ENCODE measurements at places on chromosomes 11 and 22.

GRCh38 chr11:79671401-79671800, 230.6 kb upstream of the TENM4 start:
- DNase-seq: no peak
- no peaks in the 10 kb centered on the region for H3K27me3 ChIP-seq
- no peaks in the 10 kb centered on the region for H3K4me1 ChIP-seq
- no peaks in the 10 kb centered on the region for H3K36me3 ChIP-seq

- H3K27ac ChIP-seq: no peak overlapping the region
- peaks cover 2% of the 10 kb centered on the region for H3K36me3 ChIP-seq
- DNase-seq: no peak
- peaks cover 67% of the 10 kb centered on the region for H3K4me1 ChIP-seq
Measured at GRCh38 chr22:19113429-19113828, 8.8 kb downstream of the DGCR2 start.

- H3K4me3 ChIP-seq: no peak overlapping the region
- H3K4me1 ChIP-seq: no peaks in the 10 kb centered on the region
Measured at GRCh38 chr11:69860796-69861445, 41.7 kb upstream of the FGF3 start.

DNA sequence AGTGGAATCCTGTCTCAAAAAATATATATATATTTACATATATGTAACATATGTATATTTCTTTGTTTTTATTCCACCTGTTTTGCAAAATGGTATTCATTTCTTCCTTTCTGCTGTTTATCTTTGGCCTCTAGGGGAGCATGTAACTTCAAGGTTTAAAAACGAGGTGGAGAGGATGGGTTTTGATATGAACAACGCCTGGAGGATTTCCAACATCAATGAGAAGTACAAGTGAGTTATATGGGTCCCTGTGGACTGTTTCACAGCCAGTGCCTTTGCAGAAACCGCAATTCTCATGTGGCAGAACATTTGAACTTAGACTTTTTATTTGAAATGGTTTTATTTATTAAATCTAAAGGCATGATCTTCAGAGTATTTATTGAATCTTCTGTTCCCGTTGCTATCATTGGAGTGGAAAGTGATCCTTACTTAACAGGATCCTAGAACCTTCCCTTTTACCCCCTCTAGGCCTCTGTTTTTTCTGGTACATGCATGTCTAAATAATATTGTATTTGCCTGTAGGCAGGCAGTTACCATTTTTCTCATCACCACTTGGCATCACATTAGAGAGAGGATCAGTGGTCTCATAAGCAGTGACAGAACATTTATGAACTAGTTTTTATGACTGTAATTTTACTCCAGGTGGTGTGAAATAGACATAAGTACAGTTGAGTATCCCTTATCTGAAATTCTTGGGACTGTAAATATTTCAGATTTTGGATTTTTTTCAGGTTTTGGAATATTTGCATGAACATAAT, 81.5 kb upstream of the HORMAD2 start:
- H3K36me3 ChIP-seq: peaks cover 19% of the 10 kb centered on the region
- DNase-seq: no peak
- no peak overlapping the region for H3K4me3 ChIP-seq
- peaks cover 24% of the 10 kb centered on the region for H3K4me1 ChIP-seq

DNA sequence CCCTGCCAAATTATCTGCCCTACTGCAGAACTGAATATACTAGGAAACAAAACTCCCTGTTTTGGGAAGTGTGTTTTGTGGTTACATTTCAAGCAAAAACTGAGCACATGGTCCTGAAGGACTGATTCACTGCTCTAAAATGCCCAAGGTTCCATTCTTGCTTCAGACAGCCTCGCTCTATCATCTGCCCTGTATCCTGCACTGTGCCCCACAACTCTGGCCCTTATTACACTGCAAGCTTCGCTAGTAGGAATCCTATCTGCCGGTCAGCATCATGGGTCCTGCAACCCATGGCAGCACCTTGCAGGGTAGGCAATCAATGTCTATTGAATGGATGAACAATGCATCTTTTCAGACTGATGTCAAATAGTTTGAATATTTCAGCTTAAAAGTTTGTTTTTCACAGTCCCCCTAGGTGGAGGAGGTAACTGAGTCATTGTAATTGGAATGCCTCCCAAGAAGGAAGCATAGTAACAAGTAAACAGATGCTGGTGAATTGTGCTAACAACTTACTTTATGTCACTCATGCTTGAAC, 21.3 kb downstream of the LAYN start:
- H3K4me3 ChIP-seq: no peak overlapping the region
- H3K27me3 ChIP-seq: no peaks in the 10 kb centered on the region
- H3K36me3 ChIP-seq: no peaks in the 10 kb centered on the region
- H3K27ac ChIP-seq: no peak overlapping the region

GRCh38 chr11:11291041-11292015, 61.7 kb downstream of the CSNK2A3 start:
- H3K27me3 ChIP-seq: no peaks in the 10 kb centered on the region
- H3K36me3 ChIP-seq: no peaks in the 10 kb centered on the region
- H3K4me1 ChIP-seq: no peaks in the 10 kb centered on the region
- H3K27ac ChIP-seq: no peak overlapping the region
- no peak for DNase-seq

GRCh38 chr22:49361164-49361563, 466.5 kb downstream of the BRD1 start:
- no peaks in the 10 kb centered on the region for H3K4me1 ChIP-seq
- H3K36me3 ChIP-seq: no peaks in the 10 kb centered on the region
- no peak for DNase-seq
- no peak overlapping the region for H3K27ac ChIP-seq

- no peaks in the 10 kb centered on the region for H3K27me3 ChIP-seq
- no peaks in the 10 kb centered on the region for H3K4me1 ChIP-seq
- H3K27ac ChIP-seq: no peak overlapping the region
- DNase-seq: no peak
- no peak overlapping the region for H3K4me3 ChIP-seq
Measured at GRCh38 chr11:116605543-116606459, 167.0 kb downstream of the BUD13 start.

DNA sequence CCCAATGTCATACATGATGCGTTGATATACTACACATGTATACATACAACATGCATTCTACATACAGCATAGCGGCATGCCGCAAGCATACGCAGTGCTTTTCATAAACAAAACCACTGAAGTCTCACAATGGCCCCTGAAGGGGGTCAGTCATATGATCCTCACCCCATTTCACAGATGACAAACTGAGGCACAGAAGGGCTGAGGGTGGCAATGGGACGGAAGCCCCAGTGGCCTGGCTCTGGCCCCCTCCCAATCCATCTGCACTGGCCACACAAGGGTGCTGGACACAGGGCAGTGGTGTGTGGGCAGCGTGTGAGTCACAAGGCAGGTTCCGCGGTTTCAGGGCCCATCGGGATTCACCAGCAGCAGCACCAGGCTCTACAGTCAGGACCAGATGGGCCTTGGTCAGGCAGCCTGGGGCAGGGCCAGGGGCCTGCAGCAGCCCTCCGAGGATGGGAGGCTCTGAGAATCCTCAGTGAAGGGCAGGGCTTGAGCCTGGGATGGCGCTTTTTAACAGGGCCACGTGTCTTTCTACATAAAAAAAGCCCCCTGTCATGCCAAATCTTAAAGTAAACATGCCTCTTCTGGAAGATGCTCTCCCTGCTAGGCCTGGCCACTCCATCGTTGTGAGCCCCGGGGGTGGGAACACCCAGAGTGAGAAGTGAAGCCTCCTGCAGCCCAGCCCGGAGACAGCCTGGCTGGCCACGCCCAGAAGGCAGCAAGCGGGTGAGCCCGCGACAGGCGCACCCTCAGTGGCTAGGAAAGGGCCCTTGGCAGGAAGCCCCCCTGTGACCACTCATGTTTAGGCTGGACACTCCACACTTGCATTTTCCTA, 206.5 kb downstream of the CTTN start:
- H3K36me3 ChIP-seq: no peaks in the 10 kb centered on the region
- H3K4me1 ChIP-seq: no peaks in the 10 kb centered on the region
- H3K27me3 ChIP-seq: peaks cover 9% of the 10 kb centered on the region
- H3K27ac ChIP-seq: no peak overlapping the region

DNA sequence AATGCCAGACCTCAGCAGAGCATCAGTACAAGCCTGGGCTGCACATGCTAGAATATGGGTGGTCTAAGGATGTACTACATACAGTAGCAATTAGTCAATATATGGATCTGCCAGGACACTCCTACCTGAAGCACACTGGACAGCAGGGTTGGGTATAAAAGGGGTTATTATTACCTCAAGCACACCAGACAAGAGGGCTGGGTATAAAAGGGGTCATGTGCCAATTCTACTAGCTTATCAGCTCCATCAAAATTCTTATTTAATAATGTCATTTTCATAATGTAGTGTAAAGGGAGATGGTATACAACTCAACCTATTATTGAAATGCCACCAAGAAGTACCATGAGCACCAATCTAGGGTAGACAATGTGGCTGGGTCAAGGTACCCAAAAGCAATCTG, 44.7 kb upstream of the PRODH start:
- peaks cover 1% of the 10 kb centered on the region for H3K27me3 ChIP-seq
- no peak overlapping the region for H3K4me3 ChIP-seq
- H3K27ac ChIP-seq: no peak overlapping the region
- H3K36me3 ChIP-seq: no peaks in the 10 kb centered on the region
- no peaks in the 10 kb centered on the region for H3K4me1 ChIP-seq
- DNase-seq: no peak

- no peak overlapping the region for H3K27ac ChIP-seq
- H3K4me3 ChIP-seq: no peak overlapping the region
- no peak for DNase-seq
- peaks cover 6% of the 10 kb centered on the region for H3K4me1 ChIP-seq
- no peaks in the 10 kb centered on the region for H3K36me3 ChIP-seq
- peaks cover 4% of the 10 kb centered on the region for H3K27me3 ChIP-seq
Measured at GRCh38 chr11:73345481-73346160, 30.6 kb upstream of the RELT start.

DNA sequence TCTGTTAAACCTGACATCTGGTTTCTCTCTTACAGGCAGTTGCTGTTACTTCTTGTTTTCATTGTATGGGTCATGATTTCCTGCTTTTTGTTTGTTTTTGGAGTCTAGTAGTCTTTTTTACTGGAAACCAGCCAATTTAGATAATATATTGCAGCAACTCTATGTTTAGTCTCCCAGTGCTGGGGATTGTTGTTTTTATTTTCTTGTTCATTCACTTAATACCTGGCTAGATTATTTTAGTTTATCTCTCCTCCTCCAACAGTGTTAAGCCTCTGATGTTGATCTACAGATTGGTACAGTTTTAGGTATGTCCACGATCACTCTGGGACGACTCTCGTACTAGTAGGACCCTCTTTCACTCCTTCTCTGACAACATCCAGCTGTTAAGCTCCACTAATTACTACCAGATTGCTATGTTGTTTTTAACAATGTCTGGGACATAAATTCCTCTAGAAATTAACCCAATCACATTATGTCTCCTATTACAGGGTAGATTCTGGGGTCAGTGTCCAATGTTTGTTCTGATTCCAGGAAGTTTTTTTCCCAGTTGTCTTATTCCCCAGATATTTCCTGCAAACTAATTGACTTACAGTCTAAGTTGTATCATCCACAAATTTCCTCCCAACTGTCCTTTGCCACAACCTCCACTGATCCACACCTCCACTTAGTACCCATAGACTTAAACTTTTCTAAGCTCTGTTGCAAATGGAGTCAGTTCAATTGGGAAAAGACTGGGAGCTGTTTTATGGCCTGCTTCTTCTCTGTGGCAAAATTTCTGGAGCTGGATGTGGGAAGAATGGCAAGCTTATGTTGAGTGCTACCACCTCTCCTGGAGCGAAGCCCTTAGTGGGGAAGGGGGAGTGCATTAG, 1280.6 kb upstream of the CNTN5 start:
- H3K27ac ChIP-seq: no peak overlapping the region
- no peaks in the 10 kb centered on the region for H3K27me3 ChIP-seq
- no peak for DNase-seq
- no peak overlapping the region for H3K4me3 ChIP-seq
- H3K4me1 ChIP-seq: no peaks in the 10 kb centered on the region
- H3K36me3 ChIP-seq: no peaks in the 10 kb centered on the region

GRCh38 chr11:111986589-111986988, 38.6 kb upstream of the DLAT start:
- DNase-seq: no peak
- H3K27me3 ChIP-seq: no peaks in the 10 kb centered on the region
- H3K27ac ChIP-seq: no peak overlapping the region

DNA sequence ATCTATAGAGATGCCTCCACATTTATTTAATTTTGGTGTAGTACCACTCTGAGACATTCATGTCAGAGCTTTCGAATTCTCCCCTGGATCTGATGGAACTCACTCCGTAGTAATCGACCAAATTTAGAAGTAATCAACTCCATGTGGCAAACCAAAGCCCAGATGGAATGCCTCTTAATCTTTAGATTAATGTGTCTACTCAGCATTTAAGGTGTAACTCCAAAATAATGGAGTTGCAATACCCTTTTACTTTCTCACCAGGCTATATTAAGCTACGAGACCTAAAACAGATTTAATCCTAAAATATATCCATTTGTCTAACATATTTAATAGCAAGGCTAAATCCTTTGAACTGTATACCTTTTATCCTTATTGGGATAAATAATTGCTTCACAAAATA, 473.3 kb downstream of the CNTN5 start:
- peaks cover 1% of the 10 kb centered on the region for H3K27me3 ChIP-seq
- no peak for DNase-seq
- H3K27ac ChIP-seq: no peak overlapping the region
- no peaks in the 10 kb centered on the region for H3K4me1 ChIP-seq

DNA sequence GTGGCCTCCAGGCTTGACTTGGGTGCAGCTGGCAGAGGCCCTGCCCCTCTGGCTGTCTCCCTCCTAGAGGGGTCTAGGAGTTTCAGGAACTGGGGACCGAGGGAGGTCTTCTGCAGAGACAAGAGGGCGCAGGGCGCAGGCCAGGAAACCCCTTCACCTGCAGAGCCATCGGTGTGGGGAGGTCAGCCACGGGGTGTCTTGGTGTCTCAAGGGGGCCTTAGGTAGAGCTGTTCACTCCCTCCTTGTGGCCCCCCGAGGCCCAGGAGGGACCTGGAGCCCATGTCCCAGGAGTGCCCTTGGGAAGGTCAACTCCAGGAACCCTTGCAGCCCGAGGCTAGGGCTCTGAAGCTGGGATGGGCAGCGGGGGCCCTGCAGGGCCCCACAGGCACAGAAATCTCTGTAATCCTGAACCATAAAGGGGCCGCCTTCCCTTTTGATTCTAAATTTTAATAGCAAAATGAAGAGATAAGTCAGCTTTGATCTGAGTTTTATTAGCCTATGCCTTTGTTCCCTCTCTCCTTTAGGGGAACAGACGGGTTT, 31.4 kb upstream of the TH start:
- H3K4me3 ChIP-seq: no peak overlapping the region
- H3K36me3 ChIP-seq: no peaks in the 10 kb centered on the region
- H3K27me3 ChIP-seq: peaks cover 2% of the 10 kb centered on the region
- DNase-seq: no peak
- H3K4me1 ChIP-seq: no peaks in the 10 kb centered on the region
- no peak overlapping the region for H3K27ac ChIP-seq

DNA sequence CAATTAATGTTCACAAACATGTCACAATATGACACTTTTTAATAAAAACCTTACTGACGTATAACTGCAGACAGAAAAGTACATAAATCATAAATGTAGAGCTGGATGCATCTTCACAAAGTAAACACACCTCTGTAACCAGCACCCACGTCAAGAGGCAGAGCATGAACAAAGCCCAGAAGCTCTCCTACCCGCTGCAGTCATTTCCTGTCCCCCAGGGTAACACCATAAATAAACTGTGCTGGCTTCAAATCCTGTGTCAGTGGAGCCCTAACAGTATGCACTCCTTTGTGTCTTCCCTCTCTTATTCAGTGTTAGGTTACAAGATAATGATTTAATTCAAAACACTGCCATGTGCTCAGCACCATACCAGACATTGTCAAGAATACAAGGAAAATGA, 5.7 kb downstream of the SYT13 start:
- H3K36me3 ChIP-seq: no peaks in the 10 kb centered on the region
- no peak overlapping the region for H3K4me3 ChIP-seq
- peaks cover 23% of the 10 kb centered on the region for H3K27me3 ChIP-seq
- DNase-seq: no peak

All from activated T-helper 1 cell treated with anti-CD3 and anti-CD28 coated beads, Interleukin-12 subunit alpha, Interleukin-12 subunit beta, Interleukin-2, Interleukin-4 antibody, amounts not matched to agents 30 ng/mL and 10 ng/mL and 1 ng/mL, durations not matched to agents 14 hours and 24 hours and 36 hours (primary cell).